ENCODE measurements at places on chromosomes 6 and 20.

- DNase-seq: no peak
Observed at GRCh38 chr6:31368461-31368860, 11.5 kb upstream of the HLA-B start.

DNA sequence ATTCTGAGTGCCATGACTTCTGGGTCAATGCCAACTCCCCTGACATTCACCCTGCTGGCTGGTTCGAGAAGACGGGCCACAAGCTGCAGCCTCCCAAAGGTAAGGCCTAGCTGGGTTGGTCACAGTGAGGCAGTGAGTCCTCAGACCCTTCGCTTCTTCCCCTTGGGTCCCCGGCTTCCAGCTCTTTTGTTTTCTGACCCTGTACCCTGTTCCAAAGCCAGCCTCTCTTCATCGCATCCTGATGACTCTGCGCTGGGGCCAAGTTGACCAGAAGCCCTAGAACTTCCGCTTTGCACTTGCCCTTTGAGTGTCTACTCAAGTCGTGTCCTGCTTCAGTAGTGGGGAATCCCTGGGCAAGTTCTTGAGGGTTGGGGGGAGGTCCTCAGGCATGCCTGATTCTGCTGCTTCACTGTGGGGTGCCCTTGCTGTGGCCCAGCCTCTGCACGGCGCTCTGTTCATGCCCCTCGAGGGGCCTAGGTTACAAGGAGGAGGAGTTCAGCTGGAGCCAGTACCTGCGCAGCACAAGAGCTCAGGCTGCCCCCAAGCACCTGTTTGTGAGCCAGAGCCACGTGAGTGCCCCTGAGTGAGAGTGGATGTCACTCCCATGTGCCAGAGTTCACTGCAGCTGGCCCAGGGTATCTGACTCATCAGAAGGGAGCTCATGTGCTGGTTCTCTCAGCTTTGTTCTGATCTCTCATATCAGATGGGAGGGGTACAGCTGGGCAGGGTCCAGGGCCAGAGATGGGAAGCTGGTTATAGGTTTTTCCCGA is 23.0 kb downstream of the L3MBTL1 start:
- DNase-seq: no peak

- no peak for DNase-seq
Observed at GRCh38 chr6:160277546-160277945, 18.9 kb upstream of the SLC22A2 start.

GRCh38 chr6:155493026-155493693 is 37.5 kb upstream of the NOX3 start:
- no peak for DNase-seq

- no peak for DNase-seq
Observed at GRCh38 chr6:67909354-67909753, 725.7 kb upstream of the ADGRB3 start.

- no peak for DNase-seq
Observed at GRCh38 chr6:16756660-16757255, 4.5 kb downstream of the ATXN1 start.

DNA sequence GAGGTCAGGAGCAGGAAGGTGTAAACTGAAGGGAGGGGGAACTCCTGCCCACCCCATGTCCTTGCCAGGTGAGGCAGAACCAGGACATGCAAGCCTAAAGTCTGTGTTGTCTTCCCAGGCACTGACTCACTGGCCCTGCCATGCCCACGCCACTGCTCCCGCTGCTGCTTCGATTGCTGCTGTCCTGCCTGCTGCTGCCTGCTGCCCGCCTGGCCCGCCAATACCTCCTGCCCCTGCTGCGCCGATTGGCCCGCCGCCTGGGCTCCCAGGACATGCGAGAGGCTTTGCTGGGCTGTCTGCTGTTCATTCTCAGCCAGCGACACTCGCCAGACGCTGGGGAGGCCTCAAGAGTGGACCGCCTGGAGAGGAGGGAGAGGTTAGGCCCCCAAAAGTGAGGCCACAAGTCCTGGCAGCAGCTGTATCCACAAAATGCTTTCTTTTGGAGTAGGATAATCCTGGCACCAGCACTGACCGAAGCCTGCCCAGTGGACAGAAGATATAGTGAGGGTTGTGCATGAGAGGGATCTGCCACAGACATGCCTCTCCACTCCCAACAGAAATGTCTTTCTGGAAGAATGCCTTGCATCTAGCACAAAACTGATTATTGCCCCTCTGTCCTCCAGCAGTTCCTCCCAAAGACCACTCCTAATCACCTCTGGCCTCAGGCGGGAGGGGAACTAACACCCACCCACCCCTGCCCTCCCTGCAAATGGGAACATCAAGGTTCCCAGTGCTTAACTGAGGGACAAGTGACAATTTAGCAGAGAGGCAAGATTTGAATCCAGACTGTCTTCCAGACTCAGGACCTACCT is 812 bp downstream of the MYMX start:
- DNase-seq: no peak

GRCh38 chr6:89853068-89853467 is 23.4 kb downstream of the CASP8AP2 start:
- no peak for DNase-seq

GRCh38 chr6:43669050-43669921 is 18.3 kb downstream of the MRPS18A start:
- DNase-seq: no peak

- no peak for DNase-seq
Observed at GRCh38 chr20:4127344-4127743, 112.0 kb upstream of the RNF24 start.

DNA sequence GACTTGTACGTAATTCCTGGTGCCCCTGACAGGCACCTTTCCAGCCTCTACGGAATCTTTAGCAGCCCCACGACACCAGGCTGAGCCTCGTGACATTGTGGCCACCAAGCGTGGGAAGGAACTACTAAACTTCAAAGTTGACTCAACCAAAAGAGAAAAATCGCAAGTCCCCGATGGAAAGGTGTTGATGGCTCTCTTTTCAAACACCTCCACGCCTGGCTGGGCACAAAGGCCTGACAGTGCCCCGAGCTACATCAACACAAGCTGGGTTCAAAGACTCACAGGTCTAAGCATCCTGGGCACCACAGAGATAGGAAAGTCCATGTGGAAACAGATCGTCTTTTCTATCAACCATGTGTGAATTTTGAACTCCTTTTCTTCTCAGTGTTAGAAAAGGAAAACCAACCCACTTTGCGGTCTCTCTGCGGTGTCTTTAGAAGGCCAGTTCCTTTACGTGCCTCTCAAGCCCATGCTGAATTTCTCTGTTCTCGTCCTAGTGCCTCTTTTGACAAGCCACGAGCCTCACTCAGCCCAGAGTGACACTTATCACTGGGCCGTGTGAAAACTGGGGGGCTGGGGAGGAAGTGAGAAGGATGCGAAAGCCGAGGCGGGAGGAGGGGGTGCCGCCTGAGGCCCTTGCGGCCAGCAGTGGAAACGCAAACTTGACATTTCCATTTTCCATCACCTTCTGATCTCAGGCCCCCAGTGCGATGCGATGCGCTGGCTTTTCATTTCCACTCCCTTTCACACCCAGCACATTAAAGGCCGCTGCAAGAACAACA is 59.4 kb downstream of the GFOD1 start:
- DNase-seq: peak; percentile 64

DNA sequence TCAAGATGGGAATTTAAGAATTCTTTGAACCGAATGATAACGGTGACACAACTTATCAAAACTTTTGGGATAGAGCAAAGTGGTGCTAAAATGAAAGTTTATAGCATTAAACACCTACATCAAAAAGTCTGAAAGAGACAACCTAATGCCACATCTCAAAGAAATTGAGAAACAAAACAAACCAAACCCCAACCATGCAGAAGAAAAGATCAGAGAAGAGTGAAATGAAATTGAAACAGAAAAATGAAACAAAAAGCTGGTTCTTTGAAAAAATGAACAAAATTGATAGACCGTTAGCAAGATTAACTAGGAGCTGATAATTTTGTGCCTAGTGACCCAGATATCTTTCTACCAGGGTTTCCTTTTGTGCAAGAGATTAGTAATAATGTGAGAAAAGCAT is 248.0 kb upstream of the EYS start:
- no peak for DNase-seq

- DNase-seq: no peak
Observed at GRCh38 chr6:5094327-5094726, 9.2 kb downstream of the PPP1R3G start.

- DNase-seq: no peak
Observed at GRCh38 chr6:42367353-42368011, 84.2 kb downstream of the TRERF1 start.

DNA sequence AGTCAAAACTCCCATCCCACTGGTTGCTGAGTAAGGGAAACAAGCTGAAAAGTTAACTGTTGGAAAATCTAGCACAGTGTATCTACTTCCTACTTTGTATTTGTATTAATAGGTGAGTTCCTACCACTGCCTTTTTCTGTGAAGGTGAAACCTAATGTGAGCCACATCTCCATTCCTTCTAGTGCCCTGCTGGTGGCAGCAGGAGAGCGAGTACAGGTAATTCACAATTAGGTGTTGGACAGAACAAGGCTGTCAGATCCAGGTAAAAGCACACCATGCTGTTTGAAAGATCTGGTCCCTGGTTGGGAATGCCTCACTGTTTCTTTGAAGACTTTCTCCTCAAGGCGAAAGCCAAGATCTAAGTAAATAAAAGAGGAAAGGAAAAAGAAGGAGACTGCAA is 528.4 kb downstream of the PKHD1 start:
- DNase-seq: no peak

DNA sequence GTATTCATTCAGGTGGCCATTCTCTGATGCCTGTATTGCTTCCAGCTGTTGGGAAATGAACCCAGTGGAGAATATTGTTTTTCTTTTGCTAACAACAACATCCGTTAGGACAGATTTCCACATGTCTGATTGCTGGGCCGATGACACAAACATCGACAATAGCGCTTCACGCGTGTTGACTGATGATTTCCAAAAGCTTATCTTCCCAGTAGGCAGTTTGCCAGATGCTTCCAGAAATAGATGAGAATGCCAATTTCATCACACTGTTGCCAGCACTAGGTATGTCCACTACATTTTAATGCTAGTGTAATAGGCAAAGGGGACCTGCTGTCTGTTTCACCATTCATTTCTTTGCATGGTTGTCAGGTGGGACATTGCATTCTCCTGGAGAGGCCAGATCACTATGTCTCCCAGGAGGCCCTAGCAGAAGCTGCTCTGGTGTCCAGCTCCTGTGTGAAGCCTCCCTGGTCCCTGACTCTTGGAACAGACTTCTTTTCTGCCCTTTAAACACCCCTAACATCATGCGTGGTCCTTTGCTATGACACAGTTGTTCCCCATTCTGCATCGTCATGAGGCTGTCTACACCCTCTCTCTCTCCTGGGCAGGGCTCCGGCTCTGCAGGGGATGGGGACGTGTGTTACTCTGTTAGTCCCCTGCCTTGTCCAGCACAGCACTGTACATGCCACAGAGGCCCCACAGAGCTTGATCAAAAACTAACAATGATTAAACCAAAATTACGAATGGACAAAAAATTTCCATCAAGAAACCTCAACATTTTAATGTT is 181.6 kb downstream of the CDH26 start:
- DNase-seq: no peak

- no peak for DNase-seq
Observed at GRCh38 chr6:98843271-98844243, 9.2 kb downstream of the POU3F2 start.

DNA sequence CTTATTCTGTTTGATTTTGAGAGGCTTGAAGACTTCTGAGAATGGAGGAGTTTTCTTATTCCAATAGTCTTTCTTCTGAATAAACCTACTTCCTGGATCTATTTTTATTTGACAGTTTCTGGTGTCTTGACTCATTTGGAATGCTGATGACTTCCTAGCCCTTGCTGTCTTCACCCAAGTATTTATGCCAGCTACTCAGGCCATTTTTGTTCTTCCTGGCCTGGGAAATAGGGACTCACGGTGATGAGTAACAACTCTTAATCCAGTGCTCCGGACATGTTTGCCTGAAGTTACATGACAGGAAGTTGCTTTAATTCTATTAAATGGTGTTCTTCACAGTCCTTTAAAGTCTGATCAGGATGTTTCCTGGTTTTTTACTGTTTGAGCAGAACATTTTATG is 272.1 kb upstream of the EYS start:
- no peak for DNase-seq

- no peak for DNase-seq
Observed at GRCh38 chr6:119346936-119347335, 2.6 kb downstream of the MAN1A1 start.

DNA sequence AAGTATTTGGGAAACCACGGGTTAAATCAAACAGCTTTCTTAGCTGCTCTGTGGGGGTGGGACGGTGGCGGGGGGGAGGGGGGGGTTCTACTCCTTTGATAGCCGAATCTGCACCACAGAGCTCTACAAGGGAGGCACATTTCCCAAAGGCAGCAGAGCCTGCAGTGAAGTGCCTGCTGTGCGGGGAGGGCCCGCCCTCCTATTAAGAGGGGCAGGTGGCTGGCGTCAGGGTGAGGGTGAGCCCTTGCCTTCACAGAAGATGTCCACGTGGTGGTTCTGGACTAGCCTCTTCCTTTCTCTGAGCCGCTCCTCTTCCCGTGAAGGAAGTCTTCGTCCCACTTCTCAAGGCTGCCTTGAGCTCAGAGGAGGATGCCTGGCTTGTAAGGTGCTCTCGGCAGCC is 174.9 kb upstream of the THBS2 start:
- DNase-seq: no peak

DNA sequence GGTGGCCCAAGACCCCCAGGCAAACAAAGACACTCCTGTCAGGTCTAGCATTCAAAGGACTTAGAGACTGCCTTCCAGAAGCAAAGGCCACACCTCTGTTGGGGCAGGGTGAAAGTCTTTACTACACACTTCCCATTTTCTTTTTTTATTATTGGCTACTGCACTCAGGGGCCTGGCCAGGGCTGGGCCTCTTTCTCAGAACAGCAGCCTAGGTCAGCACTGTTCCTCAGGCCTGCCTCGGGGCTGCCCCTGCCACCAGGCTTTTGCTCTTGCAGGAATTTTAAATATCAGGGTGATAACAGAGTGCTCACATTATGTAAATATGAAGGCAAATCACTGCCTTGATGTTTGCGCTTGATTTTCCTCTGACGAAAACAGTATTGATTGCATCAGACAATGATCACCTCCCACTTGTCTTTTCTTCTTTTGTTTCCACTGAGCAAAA is 18.5 kb downstream of the GSTA4 start:
- no peak for DNase-seq

DNA sequence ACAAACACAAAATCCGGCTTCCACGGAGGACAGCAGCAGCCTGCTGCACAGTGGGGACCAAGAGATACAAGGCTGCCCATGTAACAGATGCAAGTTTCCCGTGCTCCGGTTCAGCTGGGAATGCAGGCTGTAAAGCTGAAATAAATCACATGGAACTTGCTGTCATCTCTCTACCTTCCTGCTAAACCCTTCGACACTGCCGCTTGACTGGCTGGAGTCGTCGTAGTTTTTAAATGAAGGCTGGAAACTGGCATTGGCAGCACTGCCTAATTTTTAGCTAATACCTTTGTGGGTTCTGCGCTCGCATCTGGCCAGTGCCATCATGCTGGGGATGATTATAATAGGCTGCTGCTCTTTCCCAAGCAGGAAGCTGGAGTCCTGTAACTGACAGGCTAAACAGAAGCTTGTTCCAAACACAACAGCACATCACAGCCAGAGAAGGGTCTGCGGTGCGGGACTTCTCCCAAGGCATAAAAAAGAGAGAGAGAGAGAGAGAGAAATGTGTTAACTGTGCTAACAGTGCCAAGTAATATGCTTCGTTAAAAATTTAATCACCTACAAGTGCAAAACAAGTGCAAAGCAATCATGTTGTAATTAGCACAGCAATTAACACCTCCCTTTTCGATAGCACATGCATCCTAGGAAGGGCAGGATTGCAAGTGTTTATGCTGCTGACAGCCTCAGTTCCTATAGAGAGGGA is 146.1 kb downstream of the TFAP2A start:
- DNase-seq: no peak

All from hematopoietic multipotent progenitor cell treated with erythropoietin and hydrocortisone succinate and interleukin-3 and kit ligand, for 8 days (in vitro differentiated cells).